ENCODE measurements at places on chromosomes 1 and 21. TPM values are rescaled to one million over a fixed set of nuclear protein-coding genes. Genes with fewer than 3 reads are reported as not detected.

GRCh38 chr1:20321573-20321972 lies 30.9 kb downstream of the VWA5B1 start:
- peaks cover 8% of the 10 kb centered on the region for H3K27me3 ChIP-seq
- DNase-seq: peak; percentile 5

DNA sequence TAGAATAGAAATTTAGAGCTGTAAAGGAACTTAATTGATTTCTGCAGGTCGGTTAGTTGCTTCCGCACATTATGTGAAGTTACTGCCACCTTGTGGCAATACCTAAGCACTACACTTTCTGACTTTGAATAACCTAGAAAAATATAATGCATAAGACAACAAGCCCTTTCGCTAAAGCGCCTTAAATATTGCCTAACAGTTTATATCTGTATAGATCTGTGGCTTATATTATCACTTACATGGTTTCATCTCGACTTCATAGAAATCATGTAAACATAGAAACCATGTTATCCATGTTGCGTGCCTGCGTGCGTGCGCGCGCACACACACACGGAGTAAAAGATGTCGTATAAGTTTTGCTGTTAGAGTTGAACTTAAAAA lies 10.9 kb upstream of the IFI16 start:
- peak overlapping the region; percentile 95 for H3K27ac ChIP-seq
- peaks cover 17% of the 10 kb centered on the region for H3K4me1 ChIP-seq
- DNase-seq: peak; percentile 78
- peak overlapping the region; percentile 83 for H3K4me3 ChIP-seq
- H3K36me3 ChIP-seq: no peaks in the 10 kb centered on the region
- H3K27me3 ChIP-seq: no peaks in the 10 kb centered on the region

DNA sequence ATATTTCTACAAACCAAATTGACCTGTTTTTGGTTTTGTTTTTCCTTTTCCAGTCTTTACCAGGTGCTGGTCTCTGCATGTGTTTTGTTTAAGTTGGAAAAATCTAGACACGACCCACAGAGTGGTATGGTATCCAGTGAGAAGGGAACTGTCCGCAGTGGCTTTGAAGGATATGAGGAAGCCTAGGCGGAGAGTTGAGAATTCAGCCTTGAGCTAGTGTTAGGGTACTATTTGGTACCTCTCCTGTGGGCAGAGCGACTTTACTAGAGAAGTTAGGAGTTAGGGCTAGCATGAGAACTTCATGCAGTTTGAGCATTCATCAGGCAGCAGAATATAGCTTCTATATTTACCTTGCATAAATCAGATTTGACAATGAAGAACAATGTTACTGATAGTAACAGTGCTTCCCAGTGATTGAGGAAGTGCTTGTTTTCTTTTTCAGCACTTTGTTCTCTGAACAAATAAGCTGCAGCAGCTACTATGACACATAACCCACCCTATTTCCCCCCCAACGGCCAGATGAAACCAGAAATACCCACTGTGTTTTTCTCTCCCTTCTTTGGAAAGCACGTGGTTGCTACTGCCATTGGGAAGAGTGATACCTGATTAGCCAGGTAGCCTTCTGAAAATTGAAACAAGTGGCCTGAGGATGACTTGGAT lies 19.0 kb downstream of the MRPS6 start:
- H3K4me1 ChIP-seq: no peaks in the 10 kb centered on the region
- no peak for DNase-seq
- no peaks in the 10 kb centered on the region for H3K36me3 ChIP-seq
- H3K27ac ChIP-seq: no peak overlapping the region

DNA sequence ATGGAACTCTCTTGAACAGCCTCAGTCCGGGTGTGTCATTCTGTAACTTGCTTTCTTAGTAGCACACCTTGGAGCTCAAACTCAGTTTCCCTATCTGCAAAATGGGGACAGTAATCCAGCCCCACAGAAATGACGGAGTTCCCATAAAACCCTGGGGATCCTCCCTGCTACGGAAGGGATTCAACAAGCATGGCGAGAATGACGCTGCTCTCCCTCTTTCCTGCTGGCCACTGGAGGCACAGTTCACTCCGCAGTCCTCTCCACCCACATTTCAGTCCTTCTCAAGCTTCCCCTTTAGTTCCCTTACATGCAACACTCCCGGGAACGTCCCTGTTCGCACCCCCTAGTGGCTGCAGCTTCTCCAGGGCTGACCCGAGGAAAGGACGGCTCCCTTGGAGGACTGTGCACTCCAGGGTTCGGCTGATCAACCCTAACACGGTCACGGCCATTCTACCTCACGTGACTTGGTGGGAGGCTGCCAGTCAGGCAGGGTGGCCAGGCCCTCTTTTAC lies 20.6 kb downstream of the RUNX3 start:
- H3K4me3 ChIP-seq: no peak overlapping the region
- no peaks in the 10 kb centered on the region for H3K4me1 ChIP-seq
- H3K27ac ChIP-seq: no peak overlapping the region
- H3K36me3 ChIP-seq: no peaks in the 10 kb centered on the region

GRCh38 chr21:41483973-41484372 lies 24.0 kb downstream of the TMPRSS2 start:
- no peaks in the 10 kb centered on the region for H3K36me3 ChIP-seq
- no peaks in the 10 kb centered on the region for H3K27me3 ChIP-seq
- DNase-seq: no peak
- peaks cover 13% of the 10 kb centered on the region for H3K4me1 ChIP-seq
- H3K4me3 ChIP-seq: no peak overlapping the region

The LIX1L gene
- total RNA-seq: 36.5 TPM

The CHI3L1 gene
- total RNA-seq: 0.22 TPM

The FAM72A gene
- total RNA-seq: not detected

The TTC4 gene
- 27.1 TPM for total RNA-seq

The RNU1-3 gene
- total RNA-seq: under 0.01 TPM

The PGM1 gene
- 128 TPM for total RNA-seq
